Dermis blood vessel endothelial cell (primary cell): ENCODE measurements at places on chromosomes 7 and 10. TPM values are rescaled to one million over a fixed set of nuclear protein-coding genes. Genes with fewer than 3 reads are reported as not detected.

DNA sequence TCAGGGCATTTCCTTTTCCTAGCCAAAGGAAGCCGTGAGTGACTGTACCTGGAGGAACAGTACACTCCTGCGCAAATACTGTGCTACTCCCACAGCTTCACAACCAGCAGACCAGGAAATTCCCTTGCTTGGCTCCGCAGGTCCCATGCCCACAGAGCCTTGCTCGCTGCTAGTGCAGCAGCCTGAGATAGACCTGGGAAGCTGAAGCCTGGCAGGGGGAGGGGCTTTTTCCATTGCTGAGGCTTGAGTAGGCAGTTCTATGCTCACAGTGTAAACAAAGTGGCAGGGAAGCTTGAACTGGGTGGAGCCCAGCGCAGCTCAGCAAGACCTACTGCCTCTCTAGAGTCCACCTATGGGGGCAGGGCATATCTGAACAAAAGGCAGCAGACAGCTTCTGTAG lies 291.2 kb downstream of the HGF start:
- DNase-seq: no peak

DNA sequence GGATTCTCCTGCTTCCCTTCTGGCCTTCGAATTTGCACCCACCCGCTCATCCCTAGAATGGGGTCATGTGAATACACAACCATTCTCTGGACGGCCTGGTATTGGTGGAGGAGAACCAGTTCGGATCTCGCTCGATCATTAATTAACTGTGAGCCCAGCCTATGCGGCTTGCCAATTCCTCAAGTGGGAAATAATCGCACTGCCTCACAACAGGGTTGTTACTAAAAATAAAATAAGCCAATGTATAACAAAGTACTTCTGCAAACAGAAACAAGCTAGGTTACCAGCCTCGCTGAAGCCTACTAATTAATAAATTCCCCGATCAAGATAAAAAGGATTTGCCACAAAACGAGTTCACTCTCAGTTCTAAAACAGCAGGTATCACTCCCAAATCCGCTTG lies 16.2 kb downstream of the CTBP2 start:
- DNase-seq: no peak

DNA sequence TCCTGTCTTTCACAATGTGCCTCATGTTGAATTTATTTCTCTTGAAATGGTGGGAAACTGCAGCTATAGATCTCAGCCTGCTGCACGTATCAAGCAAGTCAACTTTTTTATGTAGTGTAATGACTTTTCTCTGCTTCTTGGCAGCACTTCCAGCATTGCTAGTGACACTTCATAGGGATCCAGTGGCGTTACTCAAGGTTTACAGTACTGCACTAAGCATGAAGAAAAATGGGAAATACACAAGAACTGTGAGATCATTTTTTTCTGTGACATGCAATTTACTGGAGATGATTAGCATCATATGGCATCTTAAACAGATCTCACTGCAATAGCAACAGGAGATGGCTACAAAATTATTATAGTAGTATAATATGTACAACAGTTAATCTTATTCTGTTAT lies 90.9 kb downstream of the POLR1F start:
- no peak for DNase-seq

DNA sequence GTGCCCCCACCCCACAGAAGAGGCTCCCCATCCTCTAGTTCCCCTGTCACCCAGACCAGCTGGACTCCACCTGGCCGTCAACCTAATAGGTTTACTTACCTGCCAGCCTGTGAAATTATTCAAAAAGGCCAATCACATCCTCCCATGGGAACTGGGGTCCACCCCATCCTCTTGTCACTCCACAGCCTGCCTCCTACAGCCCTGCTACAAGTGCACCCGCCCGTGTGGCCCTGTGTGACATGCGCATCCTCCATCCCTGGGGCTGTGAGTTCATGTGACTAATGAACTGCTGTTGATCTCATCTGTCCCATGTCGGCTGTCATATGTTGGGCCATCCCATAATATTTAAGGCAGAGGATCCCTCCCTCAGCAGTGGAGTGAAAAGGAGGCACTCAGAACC lies 39.4 kb downstream of the AOC1 start:
- no peak for DNase-seq

DNA sequence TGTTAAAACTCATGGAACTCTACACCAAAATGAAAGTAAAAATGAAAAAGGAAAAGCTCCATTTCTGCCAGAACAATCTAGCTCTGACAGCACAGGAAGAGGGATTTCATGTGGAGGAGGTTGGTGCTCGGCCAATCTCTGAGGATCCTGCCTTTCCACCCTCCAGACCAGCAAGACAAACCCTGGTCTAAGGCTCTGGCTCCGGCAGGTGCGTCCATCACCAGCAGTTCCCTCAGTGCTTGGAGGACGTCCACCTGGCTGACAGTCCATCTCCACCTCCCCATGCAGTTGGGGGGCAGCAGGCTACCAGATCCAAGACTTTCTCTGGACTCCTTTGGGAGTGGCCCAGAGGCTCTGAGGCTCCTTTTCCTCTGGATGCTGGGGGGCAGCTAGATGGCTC lies 25.0 kb upstream of the LOXL4 start:
- no peak for DNase-seq

GRCh38 chr7:112512451-112513210 lies 31.8 kb downstream of the LSMEM1 start:
- no peak for DNase-seq

- DNase-seq: no peak
Observed at GRCh38 chr10:133082685-133083421, 4.9 kb upstream of the ADGRA1 start.

DNA sequence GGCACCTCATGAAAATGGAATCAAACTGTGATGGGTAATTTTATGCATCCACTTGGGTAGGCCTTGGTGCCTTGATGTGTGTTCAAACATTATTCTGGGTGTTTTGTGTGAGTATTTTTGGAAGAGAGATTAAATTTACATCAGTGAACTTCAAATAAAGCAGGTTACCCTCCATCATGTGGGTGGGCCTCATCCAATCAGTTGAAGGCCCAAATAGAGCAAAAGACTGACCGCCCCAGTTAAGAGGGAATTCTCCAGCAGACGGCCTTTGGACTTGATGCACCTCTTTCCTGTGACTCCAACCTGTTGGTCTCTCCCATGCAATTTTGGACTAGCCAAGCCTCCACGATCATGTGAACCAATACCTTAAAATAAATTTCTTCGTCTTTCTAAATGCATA lies 97.7 kb upstream of the DPP6 start:
- no peak for DNase-seq

DNA sequence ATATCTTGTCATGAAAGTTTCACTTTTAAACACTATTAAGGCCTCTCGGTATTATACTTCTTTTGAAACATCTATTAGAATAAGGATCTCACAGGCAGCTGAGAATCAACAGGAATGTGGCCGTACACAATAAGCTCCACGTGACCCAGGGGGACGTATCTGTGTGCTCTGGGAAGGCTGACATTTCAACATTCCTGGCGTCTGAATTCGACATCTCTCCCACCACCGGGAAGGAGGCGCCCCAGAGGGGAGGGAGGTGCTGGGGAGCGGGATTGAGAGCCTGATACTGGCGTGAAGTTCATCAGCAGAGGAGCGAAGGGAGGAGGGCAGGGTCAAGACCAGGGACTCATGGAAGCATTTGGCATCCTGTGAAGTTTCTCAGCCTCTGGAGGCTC lies 401.3 kb downstream of the DNAJB6 start:
- DNase-seq: no peak

GRCh38 chr7:101134399-101134980 lies 7.6 kb downstream of the SERPINE1 start:
- peak; percentile 43 for DNase-seq

The MALSU1 gene
- total RNA-seq: 57.7 and 72.7 TPM in 2 replicates

The ZPBP gene
- total RNA-seq: not detected in 2 replicates
